EH (cell line): ENCODE measurements at places on chromosomes 16 and 17.

DNA sequence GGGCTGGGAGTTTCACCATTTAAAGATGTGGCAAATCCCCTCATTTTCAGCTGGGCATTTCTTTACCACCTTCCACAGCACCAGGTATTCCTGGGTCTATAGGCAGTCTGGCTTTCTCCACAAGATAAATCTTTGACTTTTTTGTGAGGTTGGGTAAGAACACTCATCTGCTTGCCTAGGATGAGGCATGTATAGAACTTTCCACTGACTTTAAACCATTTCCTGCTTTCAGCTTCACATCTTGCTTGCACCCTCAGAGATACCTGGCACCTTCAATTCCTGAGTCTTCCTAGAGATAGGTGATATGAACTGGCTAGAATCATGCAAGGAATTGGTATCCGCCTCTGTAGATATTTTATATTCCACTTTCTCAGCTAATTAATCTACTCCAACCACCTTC is 27.9 kb downstream of the SMURF2 start:
- DNase-seq = no peak

- no peak for DNase-seq
These were observed 5.7 kb downstream of the CALB2 start for GRCh38 chr16:71364133-71364681.

DNA sequence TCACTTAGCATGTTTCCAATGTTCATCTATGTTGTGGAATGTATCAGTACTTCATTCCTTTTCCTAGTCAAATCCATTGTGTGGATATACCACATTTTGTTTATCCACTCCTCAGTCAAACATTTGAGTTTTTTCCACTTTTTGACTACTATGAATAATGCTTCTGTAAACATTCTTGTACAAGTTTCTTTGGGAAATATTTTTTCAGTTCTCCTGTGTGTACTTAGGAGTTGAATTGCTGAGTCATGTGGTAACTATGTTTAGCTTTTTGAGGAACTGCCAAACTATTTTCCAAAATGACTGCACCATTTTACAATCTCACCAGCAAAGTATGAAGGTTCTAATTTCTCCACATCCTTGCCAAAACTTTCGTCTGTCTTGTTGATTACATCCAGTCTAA is 223.7 kb upstream of the AXIN2 start:
- peak; percentile 98 for DNase-seq

DNA sequence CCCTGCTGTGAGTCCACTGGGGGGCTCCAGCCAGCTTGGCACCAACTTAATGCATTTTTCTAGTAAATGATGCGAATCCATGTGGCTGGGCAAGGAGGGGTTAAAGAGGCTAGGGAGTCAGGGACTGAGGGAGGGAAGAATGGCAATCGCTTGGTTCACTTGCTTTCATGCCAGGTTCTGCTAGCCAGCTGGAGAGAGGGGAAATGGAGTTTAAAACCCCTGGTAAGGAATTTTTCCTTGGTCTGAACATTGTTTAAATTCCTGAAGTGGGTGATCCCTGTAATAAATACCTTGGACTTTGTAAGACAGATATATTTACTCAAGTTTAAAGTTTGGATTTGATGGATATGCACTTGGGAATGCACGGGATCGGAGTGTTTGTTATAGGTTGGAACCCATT is 22.8 kb downstream of the ANKFN1 start:
- DNase-seq = peak; percentile 87

DNA sequence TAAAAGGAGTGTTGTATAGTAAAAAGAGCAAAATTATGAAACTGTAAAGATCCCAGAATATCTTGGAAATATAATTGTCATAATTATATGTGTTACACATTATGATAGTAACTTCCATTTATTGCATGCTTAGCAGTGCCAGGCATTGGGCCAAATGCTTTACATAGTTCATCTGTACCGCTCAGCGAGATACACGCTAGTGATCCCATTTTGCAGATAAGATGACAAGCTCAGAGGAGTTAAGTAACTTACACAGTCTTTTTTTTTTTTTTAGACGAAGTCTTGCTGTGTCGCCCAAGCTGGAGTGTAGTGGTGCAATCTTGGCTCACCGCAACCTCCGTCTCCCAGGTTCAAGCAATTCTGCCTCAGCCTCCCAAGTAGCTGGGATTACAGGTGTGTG is 6.8 kb upstream of the EZH1 start:
- peak; percentile 33 for DNase-seq

DNA sequence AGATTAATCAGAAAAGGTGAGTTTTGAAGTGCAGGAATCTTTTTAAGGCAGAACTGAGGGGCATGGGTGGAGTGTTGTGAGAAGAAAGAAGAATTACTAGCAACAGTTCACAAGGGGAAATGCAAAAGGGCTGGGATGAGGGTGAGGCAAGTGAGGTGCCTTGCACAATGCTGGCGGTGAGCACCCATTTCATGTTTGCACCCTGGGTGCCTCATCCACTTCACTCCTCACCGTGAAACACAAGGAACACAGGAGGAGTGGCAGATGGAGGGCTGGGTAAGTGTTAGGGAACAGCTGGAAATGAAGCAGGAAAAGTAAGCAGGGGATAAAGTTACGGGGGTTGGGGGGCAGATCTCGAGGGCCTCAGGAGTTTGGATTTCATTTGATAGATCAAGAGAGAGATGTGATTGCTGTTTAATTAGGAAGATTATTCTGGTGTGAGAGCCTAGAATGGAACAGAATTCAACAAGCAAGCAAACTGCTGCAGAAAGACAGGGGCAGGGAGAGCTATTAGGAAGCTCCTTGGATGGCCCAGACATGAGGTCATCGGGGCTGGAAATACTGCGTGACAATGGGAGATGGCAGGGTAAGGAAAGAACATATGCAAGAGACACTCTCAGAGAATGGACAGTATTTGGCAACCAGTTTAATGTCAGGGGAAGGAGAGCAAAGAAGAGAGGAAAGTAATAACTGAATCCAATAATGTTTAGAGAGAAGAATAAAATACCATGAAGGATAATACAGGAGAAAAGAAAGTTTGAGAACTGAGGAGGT is 8.3 kb upstream of the HEATR6 start:
- peak; percentile 89 for DNase-seq

GRCh38 chr17:11980813-11981212 is 16.5 kb downstream of the ZNF18 start:
- DNase-seq = peak; percentile 16

- no peak for DNase-seq
These were observed 69.8 kb downstream of the TMEM100 start for GRCh38 chr17:55652825-55653224.

DNA sequence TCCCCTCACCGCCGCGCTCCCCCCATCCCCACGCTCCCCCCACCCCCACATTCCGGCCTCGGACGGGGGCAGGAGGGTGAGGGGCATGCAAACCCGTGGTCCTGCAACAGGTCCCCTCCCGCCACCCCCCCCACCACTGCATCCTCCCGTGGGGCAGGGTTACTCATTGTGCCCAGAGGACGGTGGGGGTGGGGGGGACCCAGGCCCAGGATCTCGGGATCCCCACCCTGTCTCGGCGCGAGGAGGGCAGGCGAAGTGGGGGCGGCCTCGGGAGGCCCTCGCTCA is 8.5 kb downstream of the SLC22A31 start:
- DNase-seq = no peak

DNA sequence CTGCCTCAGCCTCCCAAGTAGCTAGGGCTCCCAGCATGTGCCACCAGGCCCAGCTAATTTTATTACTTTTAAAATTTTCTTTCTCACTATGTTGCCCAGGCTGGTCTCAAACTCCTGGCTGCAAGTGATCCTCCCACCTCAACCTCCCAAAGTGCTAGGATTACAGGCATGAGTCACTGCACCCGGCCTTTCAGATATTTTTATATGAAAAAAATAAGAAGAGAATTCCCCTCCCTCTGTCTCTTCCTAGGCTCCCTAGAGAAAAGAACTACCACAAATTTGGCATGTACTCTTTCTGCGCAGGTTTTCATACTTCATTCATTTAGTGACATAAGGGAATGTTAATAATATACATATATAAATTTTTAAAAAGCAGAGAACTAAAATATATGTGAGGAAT is 21.7 kb upstream of the SMURF2 start:
- peak; percentile 56 for DNase-seq

DNA sequence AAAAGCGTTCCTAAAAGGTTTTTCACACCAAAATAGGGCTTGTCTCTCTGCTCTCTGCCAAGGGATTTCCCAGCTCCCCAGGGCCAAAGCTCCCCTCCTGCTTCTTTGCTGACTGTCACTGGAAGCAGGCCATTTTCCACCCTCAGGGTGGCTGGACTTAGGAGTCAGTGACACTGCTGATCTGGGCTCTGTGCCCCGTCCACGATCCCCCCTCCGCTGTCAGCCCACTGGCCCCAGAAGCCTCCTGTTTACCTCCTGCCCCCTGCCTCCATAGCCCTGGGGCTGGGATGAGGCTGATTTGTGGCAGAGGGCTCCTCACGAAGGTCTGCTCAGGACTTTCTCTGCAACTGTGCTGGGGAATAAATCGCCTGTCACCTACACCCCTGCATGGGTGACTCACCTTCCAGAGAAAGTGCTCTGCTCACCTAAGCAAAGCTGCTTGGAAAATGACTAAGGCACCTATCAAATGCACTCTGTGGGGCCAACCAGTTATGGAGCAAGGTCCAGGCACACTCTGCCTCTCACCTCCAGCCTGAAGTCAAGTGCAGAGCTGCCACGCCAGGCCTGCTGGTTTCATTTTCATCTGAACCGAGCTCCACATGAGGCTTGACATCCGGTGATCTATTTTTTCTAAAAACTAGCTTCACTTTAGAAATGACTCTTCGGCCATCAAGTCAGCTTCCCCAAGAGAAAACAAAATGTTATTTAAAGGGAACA is 4.9 kb downstream of the MAP3K14 start:
- peak; percentile 71 for DNase-seq

GRCh38 chr16:50627419-50627818 is 53.7 kb downstream of the SNX20 start:
- peak; percentile 46 for DNase-seq

- DNase-seq = peak; percentile 66
These were observed 119.1 kb upstream of the SMURF2 start for GRCh38 chr17:64781014-64781756.

DNA sequence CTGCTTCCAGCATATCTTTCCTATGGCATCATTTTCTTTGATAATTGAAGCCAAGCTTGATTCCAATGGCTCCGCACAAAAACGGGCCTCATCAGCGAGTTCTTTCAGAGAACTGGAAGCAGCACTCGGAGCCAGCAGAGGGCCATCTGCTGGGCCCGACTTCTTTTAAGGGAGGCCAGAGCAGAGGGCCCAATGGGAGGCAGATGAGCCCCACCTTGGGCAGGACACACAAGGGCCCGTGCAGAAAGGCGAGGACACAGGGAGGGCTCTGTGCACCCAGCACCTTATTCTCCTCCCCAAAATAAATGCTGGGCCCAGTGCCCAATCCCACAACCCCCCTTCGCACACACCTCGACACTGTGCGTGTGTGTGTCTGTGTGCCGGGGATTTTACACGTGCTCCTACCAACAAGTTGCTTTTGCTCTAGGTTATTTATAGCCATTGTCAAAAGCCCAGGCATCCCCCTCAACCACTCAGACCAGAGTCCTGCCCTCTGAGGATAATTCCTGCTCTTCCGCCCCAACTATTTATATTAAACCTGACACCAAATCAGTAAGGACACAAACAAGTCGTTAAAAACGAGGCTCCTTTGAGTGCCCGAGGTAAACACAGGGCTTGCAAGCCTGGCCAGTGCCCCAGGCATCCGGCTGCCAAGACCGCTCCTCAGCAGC is 6.8 kb downstream of the AXIN2 start:
- peak; percentile 70 for DNase-seq
